ENCODE measurements at places on chromosomes 11 and 22. TPM values are rescaled to one million over a fixed set of nuclear protein-coding genes. Genes with fewer than 3 reads are reported as not detected.

APOL2 gene
- total RNA-seq, result 23.7 TPM

OTOG gene
- total RNA-seq, result not detected

POU2AF2 gene
- total RNA-seq, result not detected

CHEK2 gene
- total RNA-seq, result 15.7 TPM

APOL3 gene
- 3.3 TPM for total RNA-seq

LRRC74B gene
- not detected for total RNA-seq

SMCO4 gene
- 5.3 TPM for total RNA-seq

MS4A4A gene
- total RNA-seq, result 10.5 TPM

CDON gene
- total RNA-seq, result 12.1 TPM

DSCAML1 gene
- total RNA-seq, result not detected

PARVA gene
- total RNA-seq, result 45.4 TPM

TRIM6 gene
- 2.6 TPM for total RNA-seq

MRGPRX4 gene
- not detected for total RNA-seq

ACRV1 gene
- total RNA-seq, result not detected

ALDH3B2 gene
- total RNA-seq, result not detected

CAPN5 gene
- total RNA-seq, result 11.6 TPM

ESAM gene
- total RNA-seq, result 5.6 TPM

SLC43A3 gene
- 54.6 TPM for total RNA-seq

KRTAP5-1 gene
- not detected for total RNA-seq

APOBEC3B gene
- total RNA-seq, result 9.7 TPM

SCN2B gene
- 0.48 TPM for total RNA-seq

CCDC116 gene
- 0.16 TPM for total RNA-seq

VPREB3 gene
- not detected for total RNA-seq

TBX1 gene
- total RNA-seq, result 0.65 TPM

DCHS1 gene
- 18.1 TPM for total RNA-seq

JHY gene
- 0.40 TPM for total RNA-seq

PHOX2A gene
- not detected for total RNA-seq

TMPRSS13 gene
- total RNA-seq, result not detected

C22orf31 gene
- not detected for total RNA-seq

MMP11 gene
- 10.9 TPM for total RNA-seq

POLR3H gene
- 9.8 TPM for total RNA-seq

MOGAT2 gene
- not detected for total RNA-seq

JAML gene
- not detected for total RNA-seq

TRIM34 gene
- total RNA-seq, result 8.0 TPM

DERL3 gene
- not detected for total RNA-seq

PGAP2 gene
- 14.6 TPM for total RNA-seq

LMO2 gene
- 2.2 TPM for total RNA-seq

GPR83 gene
- not detected for total RNA-seq

KCNQ1 gene
- total RNA-seq, result not detected

TYR gene
- not detected for total RNA-seq

MIOX gene
- total RNA-seq, result not detected

NXPE1 gene
- total RNA-seq, result not detected

RFPL2 gene
- not detected for total RNA-seq

TTC28 gene
- total RNA-seq, result 68.4 TPM

FUT4 gene
- 7.8 TPM for total RNA-seq

SLC36A4 gene
- 14.4 TPM for total RNA-seq

TMEM25 gene
- 39.0 TPM for total RNA-seq

IL18 gene
- total RNA-seq, result 4.1 TPM

SHANK3 gene
- total RNA-seq, result 1.2 TPM

UBQLNL gene
- 0.13 TPM for total RNA-seq

IGLL1 gene
- not detected for total RNA-seq

HIC2 gene
- total RNA-seq, result 2.7 TPM

CLMP gene
- 130 TPM for total RNA-seq

ZC3H12C gene
- total RNA-seq, result 20.3 TPM

SEPTIN5 gene
- 31.2 TPM for total RNA-seq

APOC3 gene
- not detected for total RNA-seq

SCGB1C1 gene
- not detected for total RNA-seq

CDKN1C gene
- 30.1 TPM for total RNA-seq

KCNC1 gene
- total RNA-seq, result not detected
